ENCODE measurements at places on chromosomes 7 and 10.

- no peak for DNase-seq
Observed at GRCh38 chr10:97023401-97024167, 162.2 kb downstream of the SLIT1 start.

GRCh38 chr7:145293754-145294153, 457.9 kb upstream of the TPK1 start:
- no peak for DNase-seq

- no peak for DNase-seq
Observed at GRCh38 chr7:145169908-145170307, 334.1 kb upstream of the TPK1 start.

GRCh38 chr10:105413997-105414396, 772.9 kb downstream of the SORCS3 start:
- DNase-seq, result no peak

GRCh38 chr10:111079241-111079760, 2.5 kb downstream of the ADRA2A start:
- no peak for DNase-seq

- no peak for DNase-seq
Observed at GRCh38 chr7:117402109-117402508, 25.2 kb downstream of the ASZ1 start.
